Urinary bladder (tissue), 4 donors: ENCODE measurements at places on chromosomes 5 and 9. TPM values are rescaled to one million over a fixed set of nuclear protein-coding genes. Genes with fewer than 3 reads are reported as not detected.

GPR150 gene
- 0.73 TPM for polyA plus RNA-seq

C5orf15 gene
- polyA plus RNA-seq = 39.8 TPM

NDUFS4 gene
- polyA plus RNA-seq = 107 TPM

CD14 gene
- polyA plus RNA-seq = 60.6 TPM

SPOCK1 gene
- 11.2 TPM for polyA plus RNA-seq

CCDC180 gene
- 3.4 TPM for polyA plus RNA-seq

CXXC5 gene
- polyA plus RNA-seq = 28.2 TPM

ANKRD55 gene
- polyA plus RNA-seq = 0.05 TPM

CDO1 gene
- polyA plus RNA-seq = 18.2 TPM

SLC36A2 gene
- polyA plus RNA-seq = 0.03 TPM

SKP2 gene
- polyA plus RNA-seq = 5.1 TPM

N4BP3 gene
- polyA plus RNA-seq = 2.4 TPM

MAP3K1 gene
- 3.7 TPM for polyA plus RNA-seq

ZCCHC10 gene
- polyA plus RNA-seq = 19.8 TPM

CCL27 gene
- 0.32 TPM for polyA plus RNA-seq

EXOSC2 gene
- 18.4 TPM for polyA plus RNA-seq

FBXW11 gene
- 28.3 TPM for polyA plus RNA-seq

SOX30 gene
- 0.33 TPM for polyA plus RNA-seq
